ENCODE measurements at places on chromosomes 7 and 10.

- no peak for DNase-seq
These were observed 48.6 kb downstream of the DGKI start for GRCh38 chr7:137798073-137798763.

- no peak for DNase-seq
These were observed 24.5 kb upstream of the BTRC start for GRCh38 chr10:101329341-101330032.

DNA sequence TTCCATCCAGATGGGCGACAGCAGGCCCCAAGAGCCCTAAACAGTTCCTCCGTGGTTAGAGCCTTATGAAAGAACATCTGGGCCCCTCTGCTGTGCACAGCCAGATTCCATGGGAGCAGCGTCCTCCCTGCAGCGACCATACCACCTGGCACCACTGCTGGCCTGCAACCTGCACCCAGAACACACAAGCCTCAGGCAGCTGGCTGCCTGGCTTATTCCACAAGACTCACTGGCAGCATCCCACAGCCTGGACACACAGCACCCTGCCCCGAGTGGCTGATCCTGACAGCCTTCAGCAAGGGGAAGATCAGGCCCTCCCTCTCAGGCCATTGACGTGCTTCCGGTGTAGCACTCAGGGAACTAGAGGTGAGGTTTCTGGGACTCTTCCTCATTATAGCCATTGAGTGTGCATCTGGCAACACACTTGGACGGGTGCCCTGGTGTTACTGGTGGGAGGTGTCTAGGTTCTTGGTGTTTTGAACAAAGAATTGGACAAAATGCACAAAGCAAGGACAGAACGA, 33.7 kb upstream of the ERCC6 start:
- DNase-seq = no peak

GRCh38 chr7:1892011-1892965, 222.2 kb downstream of the ELFN1 start:
- DNase-seq = no peak

GRCh38 chr10:21398563-21399231, 126.8 kb downstream of the SKIDA1 start:
- DNase-seq = no peak

GRCh38 chr10:63636812-63637211, 115.6 kb downstream of the REEP3 start:
- no peak for DNase-seq

DNA sequence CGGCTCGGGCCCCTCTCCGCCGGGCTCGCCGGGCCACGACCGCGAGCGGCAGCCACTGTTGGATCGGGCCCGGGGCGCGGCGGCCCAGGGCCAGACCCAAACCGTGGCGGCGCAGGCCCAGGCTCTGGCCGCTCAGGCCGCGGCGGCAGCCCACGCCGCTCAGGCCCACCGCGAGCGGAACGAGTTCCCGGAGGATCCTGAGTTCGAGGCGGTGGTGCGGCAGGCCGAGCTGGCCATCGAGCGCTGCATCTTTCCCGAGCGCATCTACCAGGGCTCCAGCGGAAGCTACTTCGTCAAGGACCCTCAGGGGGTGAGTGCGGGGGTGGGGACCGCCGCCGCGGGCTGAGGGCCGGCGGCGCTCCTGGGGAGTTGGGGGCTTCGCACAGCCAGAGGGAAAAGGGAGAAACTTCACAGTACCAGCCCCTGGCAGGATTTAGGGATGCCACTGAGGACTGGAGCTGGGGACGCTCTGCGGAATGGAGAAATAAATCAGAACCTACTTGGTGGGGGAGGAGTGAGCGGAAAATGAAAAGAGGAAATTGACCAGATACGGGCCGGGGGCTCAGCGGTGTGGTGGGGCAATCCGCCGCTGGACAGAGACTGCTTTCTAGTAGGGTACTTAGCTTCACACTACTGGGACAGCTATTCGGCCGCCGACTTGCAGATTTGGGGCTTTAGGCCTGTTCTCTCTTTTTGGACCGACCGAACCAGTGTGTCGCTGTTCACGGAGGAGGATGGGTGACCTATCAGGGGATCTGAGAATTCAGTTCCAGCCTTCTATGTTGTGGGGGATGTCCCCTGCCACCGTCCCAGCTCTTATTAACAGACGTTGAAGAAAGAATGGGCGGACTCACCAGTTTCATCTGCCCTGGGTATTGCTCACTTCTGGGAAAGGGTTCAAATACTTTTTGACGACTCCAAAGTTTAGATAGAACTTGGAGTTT, 669 bp downstream of the PI4K2A start:
- peak; percentile 6 for DNase-seq

- DNase-seq = no peak
These were observed 1213.2 kb downstream of the XPNPEP1 start for GRCh38 chr10:108709927-108710722.

DNA sequence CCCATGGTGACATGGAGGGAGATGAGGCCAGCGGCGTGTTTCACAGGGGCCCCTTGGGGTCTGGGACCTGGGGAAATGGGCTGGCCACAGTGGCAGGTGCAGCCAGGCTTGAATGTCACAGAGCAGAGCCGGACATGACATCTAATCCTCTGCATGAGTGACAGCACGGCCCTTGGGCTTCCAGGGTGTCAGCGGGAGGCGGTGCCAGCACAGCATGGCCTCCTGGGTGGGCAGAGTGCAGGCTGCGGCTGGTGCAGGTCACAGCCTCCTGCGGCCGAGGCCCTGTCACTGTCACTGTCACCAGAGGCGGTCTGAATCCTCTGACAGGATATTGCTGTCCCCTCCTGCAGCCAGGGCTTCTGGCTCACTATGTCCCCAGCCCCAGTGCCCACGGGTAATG, 18.2 kb downstream of the BHLHA15 start:
- no peak for DNase-seq

All from stimulated activated CD4-positive, alpha-beta T cell treated with anti-CD3 and anti-CD28 coated beads, Interleukin-4, amount 100 ng/mL, for 48 hours (primary cell).